ENCODE measurements at places on chromosomes 13 and 19. TPM values are rescaled to one million over a fixed set of nuclear protein-coding genes. Genes with fewer than 3 reads are reported as not detected.
A peak's percentile ranks its signal among the peaks of the same experiment; 100 is the strongest.

DNA sequence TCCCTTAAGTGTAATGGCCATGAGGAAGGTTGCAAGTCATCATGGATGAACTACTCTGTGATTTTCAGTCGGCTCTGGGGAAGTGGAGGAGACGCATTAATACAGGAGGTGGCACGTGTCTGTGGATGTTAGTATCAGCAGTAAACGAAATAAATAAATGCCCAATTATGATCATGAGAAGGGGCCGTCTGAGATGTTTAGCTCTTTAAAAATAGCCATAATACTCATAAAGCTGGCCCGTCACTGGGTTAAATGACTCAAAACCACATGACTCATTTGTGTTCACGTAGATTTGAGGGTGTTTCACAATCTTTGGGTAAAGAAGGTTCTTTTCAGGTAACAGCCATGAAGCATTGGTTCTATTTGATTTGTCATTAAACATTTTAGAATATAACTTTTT is 620.6 kb downstream of the GPC6 start:
- DNase-seq, result no peak

DNA sequence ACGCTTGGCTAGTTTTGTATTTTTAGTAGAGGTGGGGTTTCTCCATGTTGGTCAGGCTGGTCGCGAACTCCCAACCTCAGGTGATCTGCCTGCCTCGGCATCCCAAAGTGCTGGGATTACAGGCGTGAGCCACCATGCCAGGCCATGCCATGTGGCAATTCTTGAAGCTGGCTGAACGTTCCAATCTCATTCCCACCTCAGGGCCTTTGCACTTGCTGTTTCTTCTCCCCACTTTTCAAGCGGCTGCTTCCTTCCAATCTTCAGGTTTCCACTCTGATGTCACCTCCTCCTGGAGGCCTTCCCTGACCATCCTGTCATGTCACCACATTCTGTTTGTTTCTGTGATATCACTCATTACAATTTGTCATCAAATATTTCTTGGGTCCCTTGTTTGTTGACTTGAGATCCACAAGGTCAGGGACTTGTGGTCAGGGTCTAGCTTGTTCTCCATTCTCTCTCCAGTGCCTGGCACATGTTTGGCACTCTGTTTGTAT is 4.2 kb downstream of the EPOR start:
- DNase-seq, result no peak

GRCh38 chr13:110916301-110917142 is 1.7 kb upstream of the ANKRD10 start:
- no peak for DNase-seq

DNA sequence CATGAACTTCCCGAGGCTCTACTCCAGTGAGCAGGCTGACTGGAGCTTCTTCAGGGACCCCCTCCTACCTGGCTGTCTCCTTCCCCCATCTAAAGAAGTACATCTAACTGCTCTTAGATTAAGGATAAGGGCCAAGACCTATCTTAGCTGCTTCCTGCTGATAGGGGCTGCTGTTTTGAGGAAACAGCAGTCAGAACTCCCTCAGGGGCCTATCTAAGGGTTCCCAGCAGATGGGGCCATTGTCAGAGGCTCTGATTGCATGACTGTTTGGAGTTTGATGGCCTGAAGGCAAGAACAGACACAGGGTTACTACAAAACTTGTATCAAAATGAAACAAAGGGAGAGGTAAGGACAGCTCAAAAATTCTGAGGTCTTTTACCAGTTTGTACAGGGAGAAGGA is 2636.9 kb upstream of the PCDH20 start:
- DNase-seq, result no peak

DNA sequence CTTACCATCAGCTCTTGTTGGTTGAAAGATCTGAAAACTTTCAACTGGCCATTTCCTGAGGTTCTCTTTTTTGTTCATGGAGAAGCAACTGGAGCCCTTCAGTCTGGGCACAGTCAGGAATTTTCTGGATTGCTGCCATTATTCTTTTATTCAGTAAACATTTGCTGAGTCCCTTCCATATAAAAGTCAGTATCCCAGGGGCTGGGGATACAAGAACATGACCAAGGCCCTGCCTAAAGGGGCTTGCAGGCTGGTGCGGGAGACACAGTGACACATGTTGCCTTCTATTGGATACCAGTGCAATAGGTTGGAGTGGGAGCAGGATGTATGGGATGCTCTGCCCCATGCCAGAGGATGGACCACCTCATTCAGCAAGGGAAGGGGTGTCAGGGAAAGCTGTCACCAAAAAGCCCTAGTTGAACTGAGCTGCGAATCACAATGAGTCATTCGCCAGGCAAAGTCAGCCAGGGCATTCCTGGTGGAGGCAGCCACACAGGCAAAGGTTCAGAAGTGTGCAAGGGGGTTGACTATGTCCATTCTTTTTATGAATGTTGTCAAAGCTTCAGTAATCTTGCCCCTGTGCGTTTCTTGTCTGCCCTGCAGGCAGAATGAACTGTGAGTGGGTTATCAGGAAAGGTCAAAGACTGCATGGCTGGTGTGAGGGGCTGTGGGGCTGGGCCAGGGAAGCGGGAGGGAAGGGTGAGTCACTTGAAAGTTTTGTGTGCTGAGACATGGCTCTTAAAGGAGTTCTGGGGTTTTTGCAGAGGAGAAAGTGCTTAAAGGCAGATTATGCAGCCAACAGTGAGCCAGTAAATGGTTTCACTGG is 395.9 kb downstream of the KCNRG start:
- no peak for DNase-seq

DNA sequence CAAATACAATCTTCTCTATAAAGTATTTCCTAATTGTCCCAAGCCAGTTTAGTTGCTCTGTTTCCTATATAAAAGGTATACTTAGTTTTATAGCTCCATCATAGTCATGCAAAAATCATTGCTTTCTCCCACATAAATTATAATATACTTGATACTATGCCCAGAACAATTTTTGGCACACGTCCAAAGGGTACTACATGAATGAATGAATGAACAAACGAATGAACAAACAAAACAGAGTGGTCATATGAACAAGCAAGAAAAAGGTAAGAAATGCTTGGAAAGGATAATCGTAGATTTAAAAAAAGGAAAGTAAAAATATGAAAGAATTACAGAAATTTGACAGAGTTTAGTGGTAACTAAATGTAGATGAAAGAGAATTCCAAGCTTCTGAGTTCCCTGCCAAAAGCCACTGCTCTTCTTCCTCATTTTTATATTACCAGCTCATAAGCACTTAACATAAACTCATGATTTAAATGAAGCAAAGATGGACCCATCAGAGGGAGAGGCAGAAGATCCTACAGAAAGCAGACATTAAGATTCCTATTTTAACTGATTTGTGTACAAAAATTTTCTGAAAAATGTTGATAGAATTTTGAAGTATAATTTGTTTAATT is 123.2 kb downstream of the ENOX1 start:
- DNase-seq, result no peak

- DNase-seq, result no peak
Observed at GRCh38 chr19:5132206-5132560, 163.3 kb downstream of the KDM4B start.

DNA sequence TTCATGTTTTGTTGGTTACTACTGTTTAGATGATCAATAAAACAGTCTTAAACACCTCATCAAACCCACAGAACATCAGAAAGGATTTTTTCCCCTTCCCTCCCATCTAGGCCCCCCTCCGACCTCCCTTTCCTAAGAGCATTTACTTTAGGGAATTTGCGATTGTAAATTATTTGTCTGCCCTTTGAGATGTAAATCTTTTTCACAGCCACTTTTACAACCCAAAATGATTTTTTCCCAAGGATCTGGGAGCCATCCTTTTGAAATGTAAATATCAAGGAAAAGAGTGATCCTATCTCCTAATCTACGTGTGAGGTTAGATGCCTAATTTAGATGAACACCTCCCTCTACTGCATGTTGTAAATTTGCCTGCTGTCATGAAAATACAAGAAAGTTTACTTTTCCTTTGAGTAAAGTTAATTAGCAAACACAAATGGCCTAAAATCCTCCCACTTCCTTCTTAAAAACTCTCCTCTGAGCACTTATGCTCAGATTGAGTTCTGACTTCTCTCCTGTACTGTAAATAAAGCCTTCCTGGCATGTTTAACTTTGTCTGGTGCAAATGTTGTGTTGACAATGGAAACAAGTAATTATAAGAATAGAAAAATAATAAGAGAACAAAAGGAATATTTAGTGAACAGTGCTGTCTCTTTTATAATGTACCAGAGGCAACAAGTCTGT is 1646.9 kb upstream of the SPRY2 start:
- no peak for DNase-seq

GRCh38 chr19:32691952-32692726 is 518 bp downstream of the NUDT19 start:
- peak; percentile 86 for DNase-seq

GRCh38 chr13:26377038-26377437 is 123.1 kb downstream of the CDK8 start:
- peak; percentile 41 for DNase-seq

DNA sequence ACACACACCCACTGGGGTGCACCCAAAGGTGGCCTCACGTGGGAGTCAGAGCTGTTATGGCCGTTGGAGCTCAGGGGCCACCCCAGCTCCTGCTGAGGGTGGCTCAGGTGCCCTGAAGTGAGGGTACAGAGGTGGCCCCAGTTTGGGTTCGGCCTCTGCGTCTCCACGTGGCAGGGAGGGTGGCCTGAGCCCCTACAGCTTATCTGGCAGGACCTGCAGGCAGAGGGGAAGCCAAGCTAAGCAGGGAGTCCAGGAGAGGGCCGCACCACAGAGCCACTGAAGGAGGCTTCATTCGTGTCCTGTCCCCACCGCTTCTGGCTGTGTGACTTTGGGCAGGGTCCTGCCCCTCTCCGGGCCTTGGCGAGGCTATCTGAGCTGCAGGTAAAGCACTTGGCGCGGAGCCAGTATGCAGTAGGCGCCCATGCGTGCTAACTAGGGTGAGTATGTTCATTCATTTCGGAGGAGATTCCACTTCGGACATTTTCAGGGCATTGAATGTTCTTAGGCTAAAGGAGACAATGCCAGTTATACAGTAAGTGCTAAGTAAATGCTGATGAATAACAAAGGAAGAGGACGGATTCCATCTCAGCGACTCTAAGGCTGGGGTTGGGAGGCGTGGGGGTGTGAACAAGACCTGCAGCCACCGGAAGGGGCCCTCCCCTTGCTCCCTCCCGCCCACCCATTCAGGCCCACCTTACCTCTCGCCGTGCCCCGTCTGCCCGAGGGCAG is 4.9 kb downstream of the REX1BD start:
- DNase-seq, result no peak

DNA sequence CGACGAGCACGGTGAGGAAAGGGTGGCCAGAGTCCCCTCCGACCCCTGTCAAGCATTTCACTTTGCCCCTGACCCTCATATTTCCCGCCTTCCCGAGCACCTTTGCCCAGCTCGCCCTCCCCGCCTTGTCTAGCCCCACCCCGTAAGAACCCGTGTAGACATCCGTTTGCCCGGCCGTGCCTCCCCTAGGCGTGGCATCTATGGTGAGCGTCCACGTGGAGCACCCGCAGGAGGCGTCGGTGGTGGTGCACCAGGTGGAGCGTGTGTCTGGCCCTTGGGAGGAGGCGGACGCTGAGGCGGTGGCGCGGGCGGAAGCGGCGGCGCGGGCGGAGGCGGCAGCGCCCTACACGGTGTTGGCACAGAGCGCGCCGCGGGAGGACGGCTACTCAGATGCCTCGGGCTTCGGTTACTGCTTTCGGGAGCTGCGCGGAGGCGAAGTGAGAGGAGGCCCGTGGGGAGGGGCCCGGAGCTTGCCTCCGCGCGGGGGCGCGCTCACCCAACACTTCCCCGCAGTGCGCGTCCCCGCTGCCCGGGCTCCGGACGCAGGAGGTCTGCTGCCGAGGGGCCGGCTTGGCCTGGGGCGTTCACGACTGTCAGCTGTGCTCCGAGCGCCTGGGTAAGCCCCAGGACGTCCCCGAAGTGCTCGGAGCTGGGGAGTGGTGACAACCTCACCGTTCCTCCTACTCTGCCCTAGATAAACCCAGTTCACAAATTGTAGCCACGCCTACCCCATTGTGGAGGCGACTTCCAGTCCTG is 4.2 kb downstream of the LTBP4 start:
- peak; percentile 84 for DNase-seq

DNA sequence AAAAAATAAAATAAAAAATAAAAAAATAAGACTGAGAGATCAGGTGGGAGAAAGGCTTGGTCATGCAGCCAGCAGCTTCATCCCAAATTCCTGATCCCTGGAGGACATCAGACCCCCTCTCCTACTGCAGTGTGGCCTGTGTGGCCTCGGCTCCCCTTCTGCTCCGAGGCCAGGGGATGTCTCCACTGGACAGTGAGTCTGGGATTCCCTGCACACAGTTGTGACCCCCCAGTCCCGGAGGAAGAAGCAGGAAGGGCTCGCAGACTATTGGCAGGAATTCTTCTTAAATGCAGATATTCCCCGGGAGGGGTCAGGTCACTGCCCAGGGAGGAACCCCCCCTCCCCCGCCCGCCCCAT is 41.9 kb downstream of the ZNF627 start:
- DNase-seq, result no peak

DNA sequence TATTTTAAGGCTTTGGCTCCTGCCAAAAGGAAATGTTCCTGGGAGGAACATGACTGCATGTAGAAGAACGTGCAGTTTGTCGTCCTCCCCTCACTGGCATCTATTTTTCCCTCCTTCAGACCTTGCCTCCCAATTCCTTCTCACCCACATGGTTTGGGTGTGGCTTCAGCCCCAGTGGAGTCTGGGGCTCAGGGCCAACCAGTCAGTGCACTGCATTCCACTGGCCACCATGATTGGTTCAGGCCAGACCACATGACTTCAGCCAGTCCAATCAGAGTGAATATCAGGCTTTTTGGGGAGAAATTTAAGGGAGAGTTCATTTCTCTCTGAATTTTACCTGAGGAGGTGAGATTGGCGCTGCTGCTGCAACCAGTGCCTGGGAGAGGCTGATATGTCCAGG is 171.6 kb downstream of the ZIC5 start:
- no peak for DNase-seq

- DNase-seq, result no peak
Observed at GRCh38 chr13:67736646-67737420, 506.7 kb upstream of the PCDH9 start.

GRCh38 chr13:98422046-98422445 is 154.9 kb downstream of the STK24 start:
- no peak for DNase-seq

DNA sequence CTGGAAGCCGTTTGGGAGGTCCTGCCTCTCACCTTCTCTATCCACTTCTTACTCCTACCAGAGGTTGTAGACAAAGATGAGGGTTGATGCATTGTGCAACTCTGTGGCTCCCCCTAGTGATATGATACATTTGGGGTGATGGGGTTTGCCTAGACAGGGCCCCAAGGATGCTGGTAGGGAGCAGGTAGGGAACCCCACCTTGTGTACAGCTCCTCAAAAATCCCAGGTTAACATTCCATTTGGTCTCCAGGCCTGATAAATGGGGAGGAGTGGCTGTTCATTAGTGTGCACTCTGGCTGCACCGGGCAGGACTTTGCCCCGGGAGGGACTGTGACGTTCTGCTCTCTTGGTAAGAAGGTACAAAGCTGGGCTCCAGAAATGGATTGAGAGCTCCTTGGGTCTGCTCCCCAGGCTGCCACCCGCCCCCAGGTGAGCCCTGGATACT is 19.2 kb downstream of the SIGLEC8 start:
- no peak for DNase-seq

The PSG11 gene
- total RNA-seq, result not detected

The ATP8B3 gene
- total RNA-seq, result 0.46 TPM

The TJP3 gene
- total RNA-seq, result not detected

The PRR19 gene
- not detected for total RNA-seq

The CCL25 gene
- not detected for total RNA-seq

The KLK11 gene
- total RNA-seq, result not detected

The SYNGR4 gene
- total RNA-seq, result not detected

The PRTN3 gene
- not detected for total RNA-seq

The CYP4F3 gene
- total RNA-seq, result 0.24 TPM

The DPF1 gene
- not detected for total RNA-seq

All from Right ventricle myocardium superior (tissue), 1 donor.